ENCODE measurements at places on chromosomes 5 and 9.
A peak's percentile ranks its signal among the peaks of the same experiment; 100 is the strongest.

GRCh38 chr9:77848897-77849296, 182.7 kb downstream of the GNAQ start:
- no peak for DNase-seq

DNA sequence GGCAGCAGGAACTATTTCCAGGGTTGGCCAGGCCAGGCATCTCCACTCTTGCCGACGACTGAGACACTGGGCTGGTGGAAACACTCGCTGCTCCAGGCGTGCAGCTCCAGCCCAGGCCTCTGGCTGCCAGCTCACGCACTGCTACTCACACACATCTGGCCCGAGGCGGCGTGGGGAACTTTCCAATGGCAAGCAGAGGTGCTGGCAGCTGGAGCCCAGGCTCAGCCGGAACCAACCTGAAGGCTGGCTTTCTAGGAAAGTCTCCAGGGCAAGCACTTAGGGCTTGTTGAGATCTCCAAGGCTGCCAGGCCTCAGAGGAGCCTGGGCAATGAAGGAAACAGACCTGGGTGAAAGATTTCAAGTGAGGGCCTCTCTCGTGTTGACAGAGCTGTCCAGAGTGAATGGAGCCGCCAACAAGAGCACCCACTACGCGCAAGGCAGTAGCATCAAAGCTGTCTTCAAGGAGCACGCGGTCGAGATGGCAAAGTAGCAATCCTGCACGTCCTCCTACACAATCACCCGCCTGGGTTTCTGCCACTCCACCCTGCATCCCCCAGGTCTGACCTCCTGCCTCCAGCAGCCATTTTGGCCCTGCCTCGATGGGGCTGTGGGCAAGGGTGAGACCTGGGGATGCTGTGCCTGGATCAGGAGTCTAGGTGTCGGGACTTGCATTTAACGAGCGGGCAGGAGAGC, 14.4 kb downstream of the SH3PXD2B start:
- DNase-seq, result no peak

GRCh38 chr5:63570752-63571151, 391.5 kb downstream of the HTR1A start:
- DNase-seq, result no peak

DNA sequence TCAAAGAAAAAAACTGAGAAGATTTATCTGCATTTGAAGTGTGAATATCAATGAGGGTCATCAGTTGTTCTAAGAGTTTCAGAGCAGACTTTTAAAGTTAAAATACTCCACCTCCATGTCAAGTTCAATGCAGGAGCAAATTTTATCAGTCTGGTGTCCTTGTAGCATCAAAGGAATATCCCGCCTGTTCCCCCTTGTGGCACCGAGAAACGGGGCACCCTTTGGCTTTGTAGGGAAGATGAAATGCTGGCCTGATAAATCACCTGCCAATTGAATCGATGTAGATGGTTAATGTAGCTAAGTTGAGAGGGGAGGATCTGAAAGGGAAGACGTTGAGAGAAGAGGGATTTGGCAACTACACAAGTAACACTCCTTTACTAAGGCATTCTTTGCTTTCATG, 714.5 kb downstream of the EFNA5 start:
- no peak for DNase-seq

DNA sequence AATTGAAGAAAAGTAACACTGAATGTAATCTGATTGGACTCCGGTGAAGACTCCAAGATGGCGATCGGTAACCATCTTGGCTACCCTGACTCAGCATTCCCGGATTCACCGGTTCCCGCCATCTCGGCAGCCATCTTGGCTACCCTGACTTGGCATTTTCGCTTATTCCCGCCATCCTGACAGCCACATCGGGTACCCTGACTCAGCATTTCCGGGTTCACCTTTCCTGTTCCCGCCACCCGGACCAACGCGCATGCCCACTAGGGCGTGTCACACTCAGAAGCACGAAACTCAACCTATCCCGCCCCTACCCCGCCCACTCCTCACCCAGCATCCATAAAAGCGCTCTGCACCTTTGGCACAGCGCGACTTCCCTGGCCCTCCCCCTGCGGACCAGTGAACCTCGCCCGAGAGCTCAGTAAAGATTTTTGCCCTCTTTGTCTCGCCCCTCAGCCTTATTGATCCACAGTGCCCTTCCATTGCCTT, 17.2 kb downstream of the SPTLC1 start:
- DNase-seq, result peak; percentile 69

DNA sequence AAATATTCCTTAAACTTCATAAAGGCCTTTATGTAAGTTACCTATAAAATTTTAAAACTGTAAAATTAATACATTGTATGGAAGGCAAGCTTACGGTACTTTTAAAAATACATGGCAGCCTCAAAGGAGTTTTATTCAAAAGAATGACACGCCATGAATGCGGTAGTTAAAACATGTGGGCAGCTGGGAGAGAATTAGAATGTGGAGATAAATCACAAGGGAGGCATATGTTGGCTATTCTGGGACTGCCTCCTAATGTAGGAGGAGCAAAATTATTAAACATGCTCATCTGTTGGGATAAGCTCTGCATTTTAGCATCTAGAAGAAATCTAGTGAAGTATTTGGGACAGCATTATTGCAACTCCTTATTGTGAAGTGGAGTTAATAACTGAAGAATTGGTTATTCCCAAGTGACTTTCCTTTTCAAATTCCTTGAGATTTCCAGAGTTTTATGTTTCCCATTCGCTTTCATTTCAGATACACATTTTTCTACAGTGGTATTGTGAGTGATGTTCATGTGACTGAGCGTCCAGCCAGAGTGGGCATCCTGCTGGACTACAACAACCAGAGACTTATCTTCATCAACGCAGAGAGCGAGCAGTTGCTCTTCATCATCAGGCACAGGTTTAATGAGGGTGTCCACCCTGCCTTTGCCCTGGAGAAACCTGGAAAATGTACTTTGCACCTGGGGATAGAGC, 109.4 kb downstream of the CMYA5 start:
- no peak for DNase-seq

- DNase-seq, result no peak
Observed at GRCh38 chr5:22852807-22853660, at the start of gene CDH12. Gene CDH12, minus strand, starts transcription at chr5:22853344.

DNA sequence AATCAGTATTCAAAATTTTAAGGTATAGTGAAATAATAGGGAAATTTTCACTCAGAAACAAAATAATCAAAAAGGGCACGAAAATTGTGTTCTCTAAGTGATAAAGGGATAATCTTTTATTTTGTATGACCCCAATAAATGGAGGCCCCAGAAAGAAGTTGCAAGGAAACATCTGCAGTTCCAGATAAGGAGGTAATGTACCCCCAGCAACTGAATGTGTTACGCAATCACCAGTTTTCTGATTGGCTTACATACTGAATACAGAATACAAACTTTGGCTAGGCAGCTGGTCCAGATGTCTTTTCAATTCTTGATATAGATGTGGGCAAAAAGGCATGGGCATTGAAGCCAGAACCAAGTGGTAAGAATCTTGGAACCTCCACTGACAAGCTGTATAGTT, 1.7 kb upstream of the TOPORS start:
- DNase-seq, result no peak

DNA sequence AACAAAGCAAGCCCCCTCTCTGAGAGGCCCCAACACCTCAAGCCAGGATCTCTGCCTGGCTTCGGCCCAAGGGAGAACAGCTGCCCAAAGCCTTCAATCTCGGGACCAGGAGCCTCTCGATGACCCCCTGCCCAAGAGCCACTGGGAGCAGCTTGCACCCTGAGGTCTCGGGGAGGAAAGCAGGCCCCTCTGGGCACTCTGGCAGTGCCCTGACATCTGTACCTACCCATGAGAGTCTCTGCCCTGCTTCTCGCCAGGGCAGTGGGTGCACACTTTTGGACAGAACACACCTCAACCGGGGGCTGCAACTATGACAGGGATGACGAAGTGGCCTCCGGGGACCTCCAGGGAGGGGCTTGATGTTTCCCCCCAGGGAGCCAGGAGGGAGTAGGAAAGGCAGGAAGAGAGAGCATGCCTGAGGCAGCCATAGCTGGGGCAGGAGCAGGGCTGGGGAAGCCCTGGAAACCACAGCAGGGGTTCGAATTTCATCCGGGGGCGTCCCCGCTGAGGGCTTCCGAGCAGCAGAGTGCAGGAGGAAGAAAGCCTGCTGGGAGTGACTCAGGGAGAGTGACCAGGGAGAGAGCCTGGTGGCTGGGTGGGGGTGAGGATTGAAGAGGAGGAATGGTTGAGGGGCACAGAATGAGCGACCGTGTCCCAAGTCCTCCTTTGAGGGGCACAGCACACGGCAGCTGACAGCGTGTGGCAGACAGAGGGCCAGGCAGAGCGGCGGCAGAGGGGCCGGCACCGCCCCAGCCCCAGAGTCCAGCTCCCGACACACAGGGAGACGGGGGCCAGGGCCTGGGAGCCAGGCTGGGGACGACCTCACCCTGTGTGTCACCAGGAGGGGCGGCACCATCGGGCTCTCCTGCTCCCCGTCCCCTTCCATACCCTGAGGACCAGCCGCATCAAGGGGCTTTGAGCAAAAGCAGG, 1.8 kb downstream of the LPCAT1 start:
- no peak for DNase-seq
